Purkinje cell (primary cell): ENCODE measurements at places on chromosomes 11 and 22. TPM values are rescaled to one million over a fixed set of nuclear protein-coding genes. Genes with fewer than 3 reads are reported as not detected.

Gene NXPE1
- not detected in 2 replicates for polyA plus RNA-seq

Gene CASTOR1
- 2.2 and 3.3 TPM in 2 replicates for polyA plus RNA-seq

Gene APOL1
- polyA plus RNA-seq = 0.17 TPM in 1 of 2 replicates, not detected in the other

Gene HTR3A
- not detected in 2 replicates for polyA plus RNA-seq

Gene OR52I2
- not detected in 2 replicates for polyA plus RNA-seq

Gene SLCO2B1
- 0.14 and 0.81 TPM in 2 replicates for polyA plus RNA-seq

Gene ANGPTL5
- polyA plus RNA-seq = 0.42 and 1.3 TPM in 2 replicates

Gene RELT
- polyA plus RNA-seq = 2.2 and 3.7 TPM in 2 replicates

Gene CRYBB3
- not detected in 2 replicates for polyA plus RNA-seq

Gene B4GALNT4
- polyA plus RNA-seq = 0.56 and 5.0 TPM in 2 replicates

Gene SAA1
- not detected in 2 replicates for polyA plus RNA-seq

Gene MPEG1
- not detected in 2 replicates for polyA plus RNA-seq

Gene FOLR2
- not detected in 2 replicates for polyA plus RNA-seq

Gene APOL5
- polyA plus RNA-seq = not detected in 2 replicates

Gene PRG3
- polyA plus RNA-seq = not detected in 2 replicates

Gene FBLN1
- polyA plus RNA-seq = 0.56 and 4.3 TPM in 2 replicates

Gene CCDC81
- polyA plus RNA-seq = 3.4 TPM in 1 of 2 replicates, not detected in the other
